ENCODE measurements at places on chromosomes 2 and 18.

DNA sequence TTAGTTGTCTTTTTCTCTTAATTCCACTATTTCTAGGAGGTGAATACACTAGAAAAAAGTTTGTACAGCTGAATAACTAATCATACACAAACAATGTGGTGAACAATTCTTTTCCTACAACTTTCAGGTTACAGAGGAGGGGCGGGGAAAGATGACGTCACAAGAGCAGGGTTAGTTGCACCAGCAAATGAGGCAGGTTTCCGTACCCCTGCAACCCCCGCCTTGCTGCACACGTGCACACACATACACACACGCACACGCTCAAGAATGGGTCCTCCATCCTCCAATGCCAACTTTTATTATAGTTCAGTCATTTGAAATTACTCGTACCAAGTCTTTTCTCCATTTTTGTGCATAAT, 122.8 kb downstream of the ARL4C start:
- no peak for DNase-seq

GRCh38 chr2:1491751-1492150, 78.5 kb downstream of the TPO start:
- DNase-seq: no peak

GRCh38 chr2:27006602-27007415, 26.0 kb upstream of the TMEM214 start:
- DNase-seq: no peak

DNA sequence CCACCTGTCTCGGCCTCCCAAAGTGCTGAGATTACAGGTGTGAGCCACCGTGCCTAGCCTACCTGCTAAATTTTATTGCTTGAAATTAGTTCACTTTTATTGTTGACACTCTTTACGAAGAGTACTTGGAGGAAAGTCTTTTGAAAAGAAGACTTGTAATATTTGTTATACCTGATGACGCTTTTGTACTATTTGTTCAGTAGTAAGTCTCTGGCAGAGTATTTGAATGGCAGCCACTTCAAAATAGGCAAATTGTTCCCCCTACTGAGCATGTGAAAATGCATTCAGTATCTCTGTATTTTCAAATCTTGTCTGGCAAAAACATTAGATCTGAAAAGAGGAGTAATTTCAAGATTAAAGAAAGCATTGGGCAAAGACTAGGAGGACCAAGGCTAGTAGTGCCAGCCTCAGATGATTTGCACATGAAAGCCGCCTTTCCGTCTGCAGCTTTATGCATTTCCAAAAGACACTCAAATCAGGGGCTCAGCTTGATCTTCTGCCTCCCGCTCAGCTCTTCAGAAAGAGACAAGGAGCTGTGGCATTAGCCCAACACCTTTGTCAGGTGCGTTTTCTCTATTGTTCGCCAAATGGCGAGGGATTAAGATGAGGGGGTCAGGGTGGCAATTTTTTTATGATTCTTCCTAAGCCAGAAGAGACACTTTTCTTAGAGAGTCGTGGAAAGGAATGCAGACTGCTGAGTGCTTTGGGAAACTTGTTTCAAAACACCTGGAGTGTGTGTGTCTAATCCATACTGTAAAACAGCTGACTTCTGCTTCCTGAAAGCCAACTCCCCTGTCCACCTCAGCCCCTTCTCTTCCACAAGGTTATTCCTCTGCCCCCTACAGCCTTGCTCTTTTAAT, 18.8 kb upstream of the FOXI3 start:
- no peak for DNase-seq

GRCh38 chr2:25265802-25266201, 75.9 kb downstream of the DNMT3A start:
- no peak for DNase-seq

DNA sequence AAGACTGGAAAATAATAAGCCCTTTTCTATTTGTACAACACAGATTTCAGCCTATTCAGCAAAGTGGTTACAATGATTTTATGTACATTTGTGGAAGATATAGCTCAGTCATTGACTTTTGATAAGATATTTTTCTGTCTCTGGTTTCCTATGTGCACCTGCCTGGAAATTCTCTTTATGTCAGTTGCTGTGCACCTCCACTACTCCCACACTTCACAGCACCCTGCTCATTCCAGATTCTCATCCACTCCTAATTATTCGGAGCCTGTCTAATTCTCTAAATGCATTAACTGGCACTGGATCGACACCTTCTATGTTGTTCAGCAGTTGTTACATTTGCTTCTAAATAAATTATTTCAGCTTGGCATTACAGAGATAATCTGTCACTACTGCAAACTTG, 275.1 kb upstream of the RND3 start:
- no peak for DNase-seq

DNA sequence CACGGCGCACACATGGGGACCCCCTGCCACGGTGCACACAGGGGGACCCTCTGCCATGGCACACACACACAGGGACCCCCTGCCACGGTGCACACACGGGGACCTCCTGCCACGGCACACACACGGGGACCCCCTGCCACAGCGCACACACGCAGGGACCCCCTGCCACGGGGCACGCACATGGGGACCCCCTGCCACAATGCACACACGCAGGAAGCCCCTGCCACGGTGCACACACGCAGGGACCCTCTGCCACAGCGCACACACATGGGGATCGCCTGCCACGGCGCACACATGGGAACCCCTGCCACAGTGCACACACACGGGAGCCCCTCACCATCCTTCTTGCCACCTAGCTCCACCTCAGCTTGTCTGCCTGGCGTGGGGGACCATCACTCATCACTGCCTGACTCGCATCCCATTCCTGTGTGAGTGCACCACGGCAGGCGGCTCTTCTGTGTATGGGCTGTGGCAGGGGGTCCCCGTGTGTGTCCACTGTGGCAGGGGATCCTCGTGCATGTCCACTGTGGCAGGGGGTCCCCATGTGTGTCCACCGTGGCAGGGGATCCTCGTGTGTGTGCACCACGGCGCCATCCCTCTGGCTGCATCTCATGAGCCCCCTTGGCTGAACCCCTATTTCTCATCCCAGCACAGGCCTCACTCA, 206.7 kb downstream of the EIPR1 start:
- DNase-seq: peak; percentile 22

DNA sequence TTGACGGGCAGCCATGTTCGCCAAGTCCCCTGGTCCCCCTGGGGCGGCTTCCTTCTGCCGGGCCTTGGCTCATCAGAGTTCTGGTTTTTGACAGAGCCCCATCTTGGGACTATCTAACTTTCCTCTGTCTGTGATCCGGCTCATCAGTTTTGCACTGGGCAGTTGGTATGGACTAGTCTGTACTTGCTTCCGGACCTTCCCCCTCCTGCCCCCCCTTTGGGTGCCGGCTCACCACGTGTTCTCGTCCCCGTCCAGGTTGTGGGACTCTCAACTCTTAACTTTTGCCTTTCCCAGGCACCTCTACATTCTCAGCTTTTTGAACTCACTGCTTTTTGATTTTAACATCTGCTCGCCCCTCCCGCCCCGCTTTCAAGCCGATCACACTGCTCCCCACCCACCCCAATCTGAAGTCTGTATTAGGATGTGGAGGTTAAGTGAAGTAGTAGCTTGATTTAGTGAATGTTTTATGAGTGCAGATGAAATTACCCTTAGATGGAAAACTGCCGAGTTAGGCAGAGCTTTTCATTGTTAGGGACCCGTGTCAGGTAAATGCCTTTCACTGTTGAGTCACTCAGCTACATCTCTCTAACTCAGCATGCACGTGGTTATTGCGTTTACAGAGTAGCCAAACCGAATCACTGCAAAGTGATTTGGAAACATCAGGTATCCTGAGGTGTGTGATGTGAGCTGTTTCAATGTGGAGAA, 874 bp downstream of the WDR43 start:
- peak; percentile 62 for DNase-seq

DNA sequence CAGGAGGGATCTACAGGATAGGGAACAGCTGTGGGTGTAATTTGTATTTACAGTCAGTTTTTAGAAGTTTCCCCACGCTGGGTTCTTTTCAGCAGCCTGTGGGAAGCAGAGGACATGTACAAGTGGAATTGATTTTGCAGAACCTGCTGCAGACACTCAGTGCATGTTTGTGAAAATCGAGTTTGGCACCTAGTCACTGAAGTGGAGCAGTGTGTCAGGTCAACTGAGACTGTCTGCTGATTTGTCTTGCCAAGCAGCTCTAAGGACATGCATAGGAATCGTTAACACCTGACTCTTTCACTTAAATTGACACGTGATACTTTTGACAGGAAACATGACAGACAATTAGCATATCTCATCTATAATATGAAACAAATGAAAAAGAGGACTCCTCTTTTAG, 416.6 kb downstream of the TMX3 start:
- DNase-seq: no peak

DNA sequence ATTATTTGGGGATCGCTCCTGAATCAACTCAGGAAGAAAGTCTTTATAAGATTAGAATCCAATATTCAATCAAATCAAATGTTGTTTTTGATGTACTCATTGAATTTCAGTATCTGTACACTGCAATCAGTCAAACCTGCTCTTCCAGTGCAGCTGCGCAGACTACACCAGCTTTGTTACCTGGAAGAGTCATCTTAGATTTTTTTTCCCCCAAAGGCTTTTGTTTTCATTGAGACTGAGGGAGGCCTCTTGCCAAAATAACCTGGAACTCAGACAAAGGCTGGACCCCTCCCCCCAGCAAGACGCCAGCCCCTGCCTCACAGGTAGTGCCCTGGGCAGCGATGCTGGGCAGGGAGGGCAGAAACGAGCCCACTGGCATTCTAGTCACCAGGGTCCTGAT, 74.8 kb downstream of the ARHGEF4 start:
- no peak for DNase-seq

DNA sequence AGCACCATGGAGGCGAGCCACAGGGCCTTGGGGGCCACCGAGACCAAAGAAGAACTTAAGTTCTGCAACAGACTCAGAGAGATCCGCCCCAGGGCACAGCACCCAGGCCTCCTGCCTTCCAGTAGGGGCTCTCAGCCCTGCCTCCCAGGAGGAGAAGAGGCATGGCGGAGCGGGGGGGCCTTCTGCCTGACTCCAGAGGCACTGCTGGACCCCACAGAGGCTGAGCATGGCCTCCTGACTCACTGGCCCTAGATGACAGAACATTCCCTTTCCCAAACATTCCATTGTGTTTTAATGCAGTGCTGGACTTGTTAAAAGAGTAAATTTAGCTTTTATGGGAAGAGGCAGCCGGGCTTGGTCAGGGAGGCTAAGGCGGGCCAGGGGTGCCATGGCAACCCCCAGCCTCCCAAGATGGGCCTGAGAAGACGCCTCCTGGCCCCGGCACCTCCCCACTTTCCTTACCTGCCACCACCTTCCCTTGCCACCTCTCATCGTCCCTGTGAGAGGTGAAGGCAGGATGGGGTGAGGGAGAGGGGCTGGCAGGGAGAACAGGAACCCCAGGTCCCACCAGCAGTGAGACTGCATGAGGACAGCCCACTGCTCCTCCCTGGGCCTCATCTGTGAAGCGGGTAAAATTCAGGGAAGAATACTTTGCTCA, 65.4 kb downstream of the SMAD7 start:
- DNase-seq: no peak

GRCh38 chr2:1728821-1729220, 15.5 kb downstream of the PXDN start:
- DNase-seq: peak; percentile 60

DNA sequence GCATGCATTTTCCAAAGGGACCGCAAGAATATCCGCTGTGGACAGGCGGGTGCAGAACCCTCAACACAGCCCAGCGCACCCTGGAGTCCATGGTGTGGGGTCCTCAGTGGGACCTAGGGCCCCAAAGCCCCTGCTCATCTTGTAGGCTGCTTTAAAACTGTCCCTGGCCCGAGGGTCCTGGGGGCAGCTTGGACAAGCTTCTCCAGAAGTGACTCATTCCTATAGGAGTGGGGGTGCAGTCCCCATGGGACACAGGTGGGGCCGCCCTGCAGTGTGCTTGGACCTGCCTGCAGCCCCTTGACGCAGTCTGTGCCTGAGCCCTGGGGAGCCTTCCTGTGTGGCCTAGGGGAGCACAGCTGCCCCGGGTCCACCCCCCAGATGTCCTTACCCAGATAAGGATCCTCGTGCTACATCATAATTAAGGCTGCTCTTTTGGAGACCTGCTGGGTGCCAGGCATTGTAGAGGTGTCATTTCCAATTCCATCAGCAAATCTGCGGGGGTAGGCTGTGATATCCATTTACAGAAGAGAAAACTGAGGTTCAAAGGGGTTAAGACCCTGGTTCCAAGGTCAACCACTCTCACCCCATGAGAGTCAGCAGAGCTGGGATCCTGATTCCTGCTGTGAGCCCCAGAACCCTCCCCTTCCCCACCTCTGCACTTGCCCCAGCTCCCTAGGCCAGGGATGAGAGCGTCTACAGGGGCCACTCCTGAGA, 1.7 kb upstream of the HS6ST1 start:
- no peak for DNase-seq

GRCh38 chr2:172996387-172996961, 79.2 kb upstream of the MAP3K20 start:
- DNase-seq: no peak

DNA sequence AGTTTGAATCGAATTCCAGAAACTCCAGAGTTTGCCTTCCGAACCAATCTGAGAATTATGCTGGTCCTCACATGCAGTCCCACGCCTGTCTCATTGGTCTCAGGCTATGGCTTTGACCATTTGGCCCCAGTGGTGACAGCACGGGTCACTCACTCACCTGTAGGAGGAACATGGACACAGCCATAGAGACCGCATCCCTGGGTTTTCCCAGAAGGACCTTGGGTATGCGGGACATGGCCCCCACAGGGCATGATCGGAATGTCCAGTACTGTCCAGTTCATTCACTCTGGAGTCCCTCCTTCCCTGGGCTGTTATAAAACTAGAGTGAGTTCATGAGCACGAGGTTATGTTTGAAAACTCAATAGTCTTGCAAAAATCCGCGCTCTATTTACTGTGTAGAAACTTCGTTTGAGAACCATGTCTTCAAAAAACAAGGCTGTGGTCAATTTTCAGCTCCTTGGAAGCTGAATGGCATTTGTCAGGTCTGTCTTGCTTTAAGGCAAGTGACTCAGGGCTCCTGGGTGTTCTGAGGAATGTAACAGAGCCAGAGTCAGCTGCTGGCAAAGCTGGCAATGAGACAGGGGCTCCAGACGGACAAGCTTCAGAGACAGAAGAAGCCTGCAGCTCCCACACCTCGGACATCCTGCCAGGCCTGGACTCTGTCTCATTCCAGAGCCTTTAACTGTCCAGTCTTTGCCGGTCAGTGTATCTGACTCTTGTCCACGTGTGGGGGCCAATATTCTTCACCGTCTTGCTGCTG, 86.7 kb upstream of the TMEM18 start:
- DNase-seq: no peak

DNA sequence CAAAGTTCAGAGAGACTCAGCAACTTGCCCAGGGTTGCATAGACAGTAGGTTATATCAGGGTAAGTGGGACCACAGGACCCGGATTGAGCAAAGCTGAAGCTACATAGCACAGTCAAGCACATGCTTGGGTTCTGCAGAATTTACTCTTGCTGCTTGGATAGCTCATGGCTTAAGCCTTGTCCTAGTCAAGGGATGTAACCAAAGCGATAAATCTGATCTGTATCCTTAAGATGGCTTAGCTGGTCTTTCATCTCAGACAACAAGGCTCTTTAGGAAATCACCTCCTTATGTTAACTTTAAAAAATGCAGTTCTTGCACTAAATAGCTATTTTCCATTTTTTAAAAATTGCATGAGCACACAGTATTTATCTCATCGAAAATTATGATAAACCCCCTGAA, 158.5 kb downstream of the LPIN1 start:
- no peak for DNase-seq
